ENCODE measurements at places on chromosomes 3 and 15. TPM values are rescaled to one million over a fixed set of nuclear protein-coding genes. Genes with fewer than 3 reads are reported as not detected.

CFAP44 gene
- 2.6 TPM for total RNA-seq

FMN1 gene
- total RNA-seq, result 0.36 TPM

DPPA2 gene
- not detected for total RNA-seq

CPN2 gene
- not detected for total RNA-seq

AMOTL2 gene
- 45.0 TPM for total RNA-seq

CCPG1 gene
- total RNA-seq, result 46.7 TPM

CPNE9 gene
- total RNA-seq, result 0.08 TPM

CRYBG3 gene
- 7.1 TPM for total RNA-seq

GRAMD1C gene
- total RNA-seq, result 1.4 TPM

C2CD4A gene
- total RNA-seq, result 0.02 TPM

CCR1 gene
- total RNA-seq, result not detected

MED12L gene
- 0.66 TPM for total RNA-seq

GUCA1C gene
- not detected for total RNA-seq

RGMA gene
- 0.39 TPM for total RNA-seq

HYAL1 gene
- 0.31 TPM for total RNA-seq

PIERCE2 gene
- total RNA-seq, result 4.1 TPM

GPR62 gene
- total RNA-seq, result not detected

MYZAP gene
- total RNA-seq, result 0.51 TPM

ADGRG7 gene
- not detected for total RNA-seq

PPARG gene
- 40.6 TPM for total RNA-seq
